ENCODE measurements at places on chromosomes 3 and 15.

DNA sequence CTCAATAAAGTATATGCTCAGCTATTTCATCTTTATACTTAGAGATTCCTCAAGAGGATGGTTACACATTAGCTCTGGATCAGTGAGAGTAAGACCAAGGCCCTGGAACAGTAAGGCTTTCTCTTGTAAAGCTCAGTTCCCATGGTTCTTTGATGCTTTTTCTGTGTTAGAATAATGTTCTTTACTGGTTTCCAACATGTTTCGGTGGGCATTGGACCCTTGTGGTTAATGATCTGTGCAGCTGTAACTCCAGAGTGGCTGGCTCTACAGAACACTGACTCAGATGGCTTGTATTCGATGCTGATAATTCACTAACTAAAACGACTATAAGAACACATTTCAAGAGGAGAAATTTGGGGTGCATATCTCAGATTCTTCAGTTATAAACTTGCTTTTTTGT is 114.7 kb downstream of the AKAP13 start:
- no peak for DNase-seq

GRCh38 chr15:42385206-42385979 is 26.1 kb downstream of the CAPN3 start:
- DNase-seq = no peak

DNA sequence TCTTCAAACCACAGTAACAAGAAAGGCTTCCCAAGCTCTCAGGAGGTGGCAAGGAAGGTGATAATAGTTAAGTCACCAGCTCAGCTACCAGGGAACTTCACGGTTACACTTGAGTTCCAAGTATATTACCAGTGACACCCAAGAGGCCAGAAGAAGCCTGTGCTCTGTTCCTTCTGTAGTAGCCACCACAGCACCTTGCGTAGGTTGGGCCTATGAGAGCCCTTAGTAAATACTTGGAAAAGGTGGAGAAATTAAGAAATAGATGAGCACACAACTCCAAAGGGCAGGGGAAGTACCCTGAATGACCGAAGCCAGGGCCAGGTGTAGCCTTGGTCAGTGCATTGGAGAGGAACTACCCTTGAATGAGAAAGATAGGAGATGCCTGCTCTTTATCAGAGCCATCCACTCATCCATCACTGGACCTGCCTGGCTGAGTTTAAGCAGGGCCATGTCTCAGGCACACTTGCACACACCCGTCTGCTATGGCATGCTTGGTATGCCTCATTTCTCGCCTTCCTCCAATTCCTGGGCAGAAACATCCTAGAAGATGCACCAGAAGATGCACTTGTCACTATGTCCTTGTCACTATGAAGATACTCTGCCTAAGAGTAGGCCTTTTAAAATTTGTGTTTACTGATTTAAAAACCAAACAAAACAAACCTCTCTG is 32.6 kb upstream of the NDUFB4 start:
- no peak for DNase-seq

GRCh38 chr3:11953350-11953749 is 50.8 kb upstream of the SYN2 start:
- no peak for DNase-seq

DNA sequence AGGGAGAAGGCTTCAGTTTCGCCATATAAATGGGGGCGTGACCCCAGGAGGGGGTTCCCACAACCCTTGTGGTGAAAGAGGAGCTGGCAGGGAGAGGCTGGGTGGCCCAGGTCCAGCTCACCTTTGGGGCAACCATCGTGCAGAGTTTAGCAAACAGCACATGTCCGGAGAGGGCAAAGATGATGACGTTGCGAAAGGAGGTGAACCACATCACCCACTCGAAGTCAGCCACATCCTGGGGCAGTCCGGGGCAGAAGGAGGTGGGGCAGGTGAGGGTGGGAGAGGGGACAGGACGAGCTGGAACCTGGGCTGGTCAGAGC is 3.7 kb downstream of the HHATL start:
- no peak for DNase-seq

DNA sequence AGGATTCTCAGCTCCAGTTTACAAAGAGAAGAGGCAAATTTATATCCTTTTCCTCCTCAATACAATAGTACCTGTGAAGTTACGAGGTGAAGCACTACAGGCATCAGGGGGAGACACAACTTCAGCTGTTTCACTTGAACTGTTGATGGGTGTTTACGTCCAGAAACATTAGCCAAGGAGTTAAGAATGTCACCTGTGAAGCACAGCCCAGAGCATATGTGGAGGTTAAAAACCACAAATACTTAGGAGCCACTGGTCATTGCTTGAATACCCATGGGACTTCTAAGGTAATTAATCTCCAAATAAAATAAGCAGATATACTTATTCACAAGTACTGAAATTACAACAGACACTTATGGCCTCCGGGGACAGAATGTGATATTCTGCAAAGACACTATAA is 246.5 kb downstream of the ULK4 start:
- DNase-seq = no peak

GRCh38 chr3:170078620-170079281 is 41.0 kb downstream of the GPR160 start:
- DNase-seq = no peak

Measured in T1000 (cell line).